ENCODE measurements at places on chromosomes 11 and 22. TPM values are rescaled to one million over a fixed set of nuclear protein-coding genes. Genes with fewer than 3 reads are reported as not detected.

GRCh38 chr11:120052196-120052775 is 85.6 kb downstream of the TRIM29 start:
- no peak overlapping the region for H3K27ac ChIP-seq
- no peaks in the 10 kb centered on the region for H3K4me1 ChIP-seq
- no peak for DNase-seq
- no peak overlapping the region for H3K4me3 ChIP-seq
- H3K27me3 ChIP-seq: no peaks in the 10 kb centered on the region

GRCh38 chr11:67371911-67372320 is 1.5 kb downstream of the CLCF1 start:
- H3K4me1 ChIP-seq: peaks cover 57% of the 10 kb centered on the region
- H3K27me3 ChIP-seq: no peaks in the 10 kb centered on the region
- H3K36me3 ChIP-seq: no peaks in the 10 kb centered on the region
- DNase-seq: no peak
- H3K27ac ChIP-seq: peak overlapping the region; percentile 91

- no peaks in the 10 kb centered on the region for H3K27me3 ChIP-seq
- H3K4me3 ChIP-seq: no peak overlapping the region
- no peaks in the 10 kb centered on the region for H3K36me3 ChIP-seq
- no peak for DNase-seq
- H3K27ac ChIP-seq: no peak overlapping the region
- H3K4me1 ChIP-seq: no peaks in the 10 kb centered on the region
Measured at GRCh38 chr11:126072801-126073594, 10.3 kb upstream of the CDON start.

DNA sequence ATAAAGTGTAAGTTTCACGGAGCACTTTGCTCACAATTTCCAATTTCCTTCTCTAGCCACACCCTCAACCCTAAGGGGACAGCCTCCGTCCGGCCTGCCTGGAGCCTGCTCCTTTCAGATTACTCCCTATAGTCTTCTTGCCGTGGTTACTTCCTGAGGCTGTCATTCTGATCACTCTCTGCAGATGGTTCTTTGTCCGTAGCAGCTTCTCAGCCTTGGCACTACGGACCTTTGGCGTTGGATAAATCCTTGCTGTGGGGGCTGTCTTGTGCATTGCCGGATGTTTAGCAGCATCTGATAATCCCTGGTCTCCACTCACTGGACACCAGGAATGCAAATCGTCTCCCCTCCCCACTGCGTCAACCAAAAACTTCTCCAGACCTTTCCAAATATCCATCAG is 447.5 kb upstream of the KIRREL3 start:
- no peaks in the 10 kb centered on the region for H3K27me3 ChIP-seq
- no peak for DNase-seq
- no peaks in the 10 kb centered on the region for H3K4me1 ChIP-seq
- H3K27ac ChIP-seq: no peak overlapping the region

DNA sequence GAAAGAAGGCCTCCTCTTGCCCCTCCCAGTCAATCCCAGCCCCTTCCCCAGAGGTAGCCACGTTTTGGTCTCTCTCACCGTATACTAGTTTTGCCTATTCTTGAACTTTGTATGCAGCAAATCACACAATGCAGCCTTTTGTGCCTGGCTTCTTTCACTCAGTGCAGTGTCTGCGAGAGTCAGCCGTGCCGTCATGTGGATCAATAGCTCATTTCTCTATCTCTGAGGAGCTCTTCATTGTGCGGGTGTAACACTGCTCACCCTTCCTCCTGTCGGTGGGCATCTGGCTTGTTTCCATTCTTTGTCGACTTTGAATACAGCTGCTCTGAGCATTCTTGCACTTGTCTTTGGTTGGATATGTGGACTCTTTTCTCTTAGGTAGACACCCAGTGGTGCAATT is 146.5 kb downstream of the CACNA1I start:
- H3K4me1 ChIP-seq: no peaks in the 10 kb centered on the region
- DNase-seq: peak; percentile 17
- H3K27me3 ChIP-seq: no peaks in the 10 kb centered on the region
- H3K27ac ChIP-seq: no peak overlapping the region
- H3K36me3 ChIP-seq: no peaks in the 10 kb centered on the region

DNA sequence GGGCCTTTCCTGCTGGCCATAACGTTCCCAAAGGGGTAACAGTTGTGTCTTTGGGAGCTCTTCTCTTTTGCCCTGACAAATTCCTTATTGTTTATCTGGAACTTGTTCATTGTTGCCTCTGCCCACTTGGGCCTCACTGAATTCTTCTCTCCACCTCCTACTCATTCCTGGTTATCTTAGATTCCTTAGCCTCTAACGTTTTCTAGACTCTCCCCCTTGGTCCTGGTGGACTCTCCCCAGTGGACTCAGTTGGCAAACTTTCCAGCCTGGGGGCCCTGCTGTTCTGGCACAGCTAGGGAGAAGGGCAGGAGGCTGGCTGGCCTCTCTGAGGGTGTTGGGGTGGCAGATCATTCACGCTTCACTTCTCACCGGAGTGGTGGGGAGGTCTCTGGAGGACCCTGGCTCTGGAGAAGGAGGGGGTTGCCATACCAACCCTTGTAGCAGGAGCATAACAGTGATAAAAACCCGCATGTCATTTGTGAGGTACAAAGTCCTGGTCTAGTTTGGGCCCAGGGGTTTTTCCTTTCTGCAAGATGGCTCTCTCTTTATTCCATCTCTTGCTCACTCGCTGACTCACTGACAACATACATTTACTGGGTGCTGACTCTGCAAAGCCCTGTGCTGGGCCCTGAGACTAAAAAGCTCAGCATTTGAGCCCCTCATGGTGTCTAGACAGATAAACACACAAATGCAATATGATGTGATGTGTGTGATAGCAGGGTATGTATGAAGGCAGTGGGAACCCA is 39.7 kb downstream of the YWHAH start:
- no peaks in the 10 kb centered on the region for H3K4me1 ChIP-seq
- no peaks in the 10 kb centered on the region for H3K36me3 ChIP-seq
- no peak for DNase-seq
- H3K4me3 ChIP-seq: no peak overlapping the region

GRCh38 chr22:45242778-45243191 is 2.1 kb upstream of the KIAA0930 start:
- H3K4me3 ChIP-seq: no peak overlapping the region
- H3K27ac ChIP-seq: no peak overlapping the region
- H3K4me1 ChIP-seq: peaks cover 27% of the 10 kb centered on the region
- no peak for DNase-seq
- no peaks in the 10 kb centered on the region for H3K36me3 ChIP-seq
- H3K27me3 ChIP-seq: no peaks in the 10 kb centered on the region

DNA sequence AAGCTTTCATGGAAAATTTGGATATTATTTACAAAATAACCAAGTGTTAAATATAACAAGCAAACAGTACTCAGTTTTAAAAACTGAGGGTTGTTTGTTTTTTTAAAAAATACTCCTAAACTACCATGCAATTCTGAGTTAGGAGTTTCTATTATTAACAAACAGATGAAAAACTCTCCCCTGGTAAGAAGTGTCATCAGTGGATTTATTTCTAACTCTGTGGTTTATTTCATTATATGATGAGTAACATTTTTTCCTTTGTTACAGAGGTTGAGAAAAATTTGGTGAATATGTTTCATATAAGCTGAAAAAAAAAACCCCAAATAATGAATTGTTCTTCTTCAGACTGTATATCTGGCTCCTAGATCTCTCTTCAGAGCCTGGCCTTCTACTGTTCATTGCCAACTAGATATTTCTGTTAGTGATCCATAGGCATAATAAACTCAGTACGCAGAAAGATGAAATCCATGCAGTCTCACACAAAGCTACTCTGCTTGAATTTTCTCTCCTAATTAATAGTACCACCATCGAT is 29.4 kb upstream of the PDE3B start:
- H3K4me1 ChIP-seq: no peaks in the 10 kb centered on the region
- H3K27me3 ChIP-seq: no peaks in the 10 kb centered on the region
- H3K27ac ChIP-seq: no peak overlapping the region
- H3K4me3 ChIP-seq: no peak overlapping the region
- no peaks in the 10 kb centered on the region for H3K36me3 ChIP-seq

DNA sequence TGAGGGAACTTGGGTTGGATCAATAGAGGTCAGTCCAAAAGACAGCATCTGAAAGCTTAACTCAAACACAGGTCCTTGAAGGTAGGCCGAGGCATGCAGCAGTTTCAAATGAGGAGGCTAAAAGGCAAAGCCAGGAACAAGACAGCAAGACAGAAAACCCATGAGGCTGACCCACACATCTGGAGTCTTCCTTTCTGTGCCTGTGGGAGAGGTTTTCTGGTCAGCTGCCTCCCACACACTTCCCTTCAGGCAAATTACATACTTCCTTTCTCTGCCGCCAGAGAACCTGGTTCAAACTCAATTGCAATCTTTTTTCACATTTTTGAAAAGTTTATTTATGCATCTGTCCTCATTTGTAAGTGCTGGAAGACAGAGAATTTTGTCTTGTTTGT is 29.8 kb upstream of the CRTAM start:
- H3K4me3 ChIP-seq: no peak overlapping the region
- H3K27ac ChIP-seq: peak overlapping the region; percentile 43
- DNase-seq: no peak
- peaks cover 19% of the 10 kb centered on the region for H3K4me1 ChIP-seq

- H3K36me3 ChIP-seq: no peaks in the 10 kb centered on the region
- no peak for DNase-seq
- no peak overlapping the region for H3K27ac ChIP-seq
- no peak overlapping the region for H3K4me3 ChIP-seq
Measured at GRCh38 chr22:21989049-21989448, 6.5 kb upstream of the TOP3B start.

GRCh38 chr22:19292458-19293230 is 1.1 kb upstream of the CLTCL1 start:
- H3K4me1 ChIP-seq: peaks cover 14% of the 10 kb centered on the region
- H3K27me3 ChIP-seq: no peaks in the 10 kb centered on the region
- peak overlapping the region; percentile 66 for H3K4me3 ChIP-seq
- DNase-seq: no peak
- H3K36me3 ChIP-seq: no peaks in the 10 kb centered on the region

DNA sequence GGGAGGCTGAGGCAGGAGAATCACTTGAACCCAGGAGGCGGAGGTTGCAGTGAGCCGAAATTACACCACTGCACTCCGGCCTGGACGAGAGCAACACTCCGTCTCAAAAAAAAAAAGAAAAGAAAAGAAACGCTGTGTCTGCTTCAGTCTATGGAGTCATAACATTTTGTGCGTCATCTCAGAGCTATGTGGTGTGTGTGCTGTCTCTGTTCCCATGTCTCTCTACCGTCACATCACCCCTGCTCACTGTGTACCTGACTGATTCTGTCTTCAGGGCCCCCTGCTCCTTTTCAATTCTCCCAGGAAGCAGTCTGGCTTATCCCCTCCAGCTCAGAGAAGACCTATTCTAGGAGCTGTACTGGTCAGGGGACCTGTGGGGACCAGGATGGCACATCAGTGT is 7.0 kb downstream of the BACE1-AS start:
- H3K4me3 ChIP-seq: no peak overlapping the region
- no peaks in the 10 kb centered on the region for H3K27me3 ChIP-seq
- DNase-seq: no peak
- no peak overlapping the region for H3K27ac ChIP-seq
- no peaks in the 10 kb centered on the region for H3K4me1 ChIP-seq

DNA sequence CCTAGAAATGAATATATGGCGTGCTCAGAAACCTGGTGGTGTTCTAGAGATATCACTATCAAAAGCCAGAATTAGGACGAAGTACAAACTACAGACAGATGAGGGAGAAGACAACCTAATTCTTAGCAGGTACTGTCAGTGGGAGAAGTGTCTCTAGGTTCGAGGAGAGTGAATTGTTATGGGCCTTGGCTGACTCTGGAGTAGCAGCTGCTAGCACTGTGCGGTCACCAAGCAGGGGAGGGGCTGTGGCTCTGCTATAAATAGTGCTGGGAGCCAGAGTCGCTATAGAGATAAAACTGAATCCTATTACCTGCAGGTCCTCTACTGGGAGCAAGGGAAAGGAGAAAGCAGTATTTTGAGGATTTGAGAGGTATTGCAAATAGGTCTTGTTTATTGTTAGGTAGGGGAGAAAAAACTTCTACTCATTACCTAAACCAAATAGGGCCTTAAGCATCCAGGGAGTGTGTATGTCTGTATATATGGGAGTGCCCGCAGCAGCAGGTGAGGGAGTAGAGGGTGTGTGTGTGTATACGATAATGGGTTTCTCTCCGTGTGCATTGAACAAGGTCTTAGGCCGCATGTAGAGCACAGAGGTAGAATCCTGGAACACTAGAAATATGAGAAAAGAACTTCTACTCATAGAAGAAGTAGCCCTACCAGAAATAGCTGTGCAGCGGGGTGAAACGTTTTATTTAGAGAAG is 2.2 kb downstream of the MADD start:
- no peak overlapping the region for H3K27ac ChIP-seq
- peaks cover 35% of the 10 kb centered on the region for H3K4me1 ChIP-seq
- peak overlapping the region; percentile 80 for H3K4me3 ChIP-seq
- no peak for DNase-seq
- peaks cover 34% of the 10 kb centered on the region for H3K36me3 ChIP-seq

GRCh38 chr22:32407936-32408335 is 4.1 kb downstream of the RTCB start:
- H3K27me3 ChIP-seq: no peaks in the 10 kb centered on the region
- no peak for DNase-seq
- H3K4me3 ChIP-seq: no peak overlapping the region

GRCh38 chr22:38016182-38017151 is 32.1 kb upstream of the SOX10 start:
- DNase-seq: no peak
- H3K27me3 ChIP-seq: no peaks in the 10 kb centered on the region
- H3K4me1 ChIP-seq: peaks cover 20% of the 10 kb centered on the region
- H3K36me3 ChIP-seq: no peaks in the 10 kb centered on the region

- H3K27ac ChIP-seq: peak overlapping the region; percentile 36
- peak; percentile 60 for DNase-seq
- H3K4me3 ChIP-seq: no peak overlapping the region
- no peaks in the 10 kb centered on the region for H3K36me3 ChIP-seq
Measured at GRCh38 chr22:25025491-25026400, 73.2 kb downstream of the KIAA1671 start.

DNA sequence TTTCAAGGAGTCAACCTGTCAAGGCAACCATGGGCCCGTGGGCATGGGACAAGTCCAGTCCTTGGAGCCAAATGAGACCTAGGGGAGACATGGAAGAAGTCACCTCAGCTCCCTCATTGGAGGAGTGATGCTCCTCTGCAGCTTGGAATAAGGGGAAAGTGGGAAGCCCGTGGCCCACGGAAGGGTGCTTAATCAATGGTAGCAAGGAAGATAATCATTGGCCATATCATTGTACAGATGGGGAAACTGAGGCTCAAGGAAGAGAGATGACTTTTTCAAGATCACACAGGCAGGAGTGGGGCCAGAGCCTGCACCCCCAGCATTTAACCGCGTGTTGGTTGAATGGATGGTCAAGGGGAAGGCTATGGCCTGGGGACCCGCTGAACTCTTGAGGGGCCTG is 133.0 kb downstream of the OSBP2 start:
- H3K36me3 ChIP-seq: no peaks in the 10 kb centered on the region
- peaks cover 3% of the 10 kb centered on the region for H3K4me1 ChIP-seq
- no peak overlapping the region for H3K4me3 ChIP-seq
- peak; percentile 30 for DNase-seq
- H3K27ac ChIP-seq: no peak overlapping the region
- peaks cover 20% of the 10 kb centered on the region for H3K27me3 ChIP-seq

Gene C1QTNF5
- total RNA-seq: 47.6 TPM

Gene ALDH3B1
- 95.9 TPM for total RNA-seq

Gene TMEM45B
- 16.4 TPM for total RNA-seq

Gene DTX4
- total RNA-seq: 43.1 TPM

Gene HYOU1
- 142 TPM for total RNA-seq

Gene KRTAP5-10
- not detected for total RNA-seq

Gene SYCE3
- not detected for total RNA-seq

Gene ADAMTS15
- 8.2 TPM for total RNA-seq

Gene SMC1B
- not detected for total RNA-seq

Measured in upper lobe of right lung (tissue), 1 donor.